ENCODE measurements at places on chromosomes 2 and 18.

DNA sequence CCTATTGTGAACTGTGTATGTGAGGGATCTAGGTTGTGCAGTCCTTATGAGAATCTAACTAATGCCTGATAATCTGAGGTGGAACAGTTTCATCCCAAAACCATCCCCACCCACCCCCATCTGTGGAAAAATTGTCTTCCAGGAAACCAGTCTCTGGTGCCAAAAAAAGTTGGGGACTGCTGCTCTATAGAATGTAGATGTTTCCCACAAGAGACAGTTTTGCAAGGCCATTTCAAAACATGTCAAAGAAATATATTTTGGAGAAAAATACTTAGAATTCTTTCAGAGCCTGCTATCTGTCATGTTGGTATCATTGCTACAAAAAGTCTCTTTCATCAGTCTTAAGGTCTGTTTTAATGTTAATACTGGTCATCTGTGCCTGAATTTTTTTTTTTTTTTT is 4.1 kb upstream of the SLC39A10 start:
- DNase-seq = no peak

- DNase-seq = no peak
Measured at GRCh38 chr2:170017860-170018532, 160.0 kb upstream of the MYO3B start.

DNA sequence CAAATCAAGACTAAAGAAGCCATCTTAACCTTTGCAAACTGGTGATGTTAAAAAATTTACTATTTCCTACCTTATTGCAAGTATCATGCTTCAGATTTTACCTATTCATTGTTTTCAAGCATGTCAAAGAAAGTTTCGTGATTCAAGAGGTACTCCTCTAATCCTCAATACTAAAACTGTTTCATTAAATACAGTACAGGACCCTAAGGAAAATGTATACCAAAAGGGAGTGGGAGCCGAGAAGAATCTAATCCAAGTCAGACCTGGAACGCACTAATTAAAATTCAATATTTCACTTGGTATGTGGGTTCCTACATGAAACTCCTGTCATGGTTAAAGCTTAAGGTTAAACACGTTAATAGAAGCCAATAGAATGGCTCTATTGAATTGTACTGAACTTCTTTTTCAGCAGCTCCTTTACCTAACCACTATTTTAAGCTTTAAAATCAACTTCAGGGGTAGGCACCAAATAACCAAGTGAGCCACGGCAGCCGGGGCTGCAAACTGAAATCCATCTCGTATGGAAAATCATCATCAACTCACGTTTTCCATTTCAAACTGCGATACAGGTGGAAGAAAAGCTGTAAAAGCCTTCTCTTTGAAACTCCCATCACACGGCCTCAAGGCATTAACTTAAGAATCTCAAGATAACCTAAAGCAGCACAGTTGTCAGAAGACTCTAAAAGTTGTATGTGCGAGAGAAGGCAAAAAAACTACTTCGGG is 188.8 kb downstream of the ZEB2 start:
- no peak for DNase-seq

- no peak for DNase-seq
Measured at GRCh38 chr18:44548291-44549221, 132.1 kb upstream of the SETBP1 start.

GRCh38 chr2:150371044-150371818 is 116.2 kb downstream of the RND3 start:
- no peak for DNase-seq

- no peak for DNase-seq
Measured at GRCh38 chr18:68299906-68300305, 415.0 kb downstream of the TMX3 start.

DNA sequence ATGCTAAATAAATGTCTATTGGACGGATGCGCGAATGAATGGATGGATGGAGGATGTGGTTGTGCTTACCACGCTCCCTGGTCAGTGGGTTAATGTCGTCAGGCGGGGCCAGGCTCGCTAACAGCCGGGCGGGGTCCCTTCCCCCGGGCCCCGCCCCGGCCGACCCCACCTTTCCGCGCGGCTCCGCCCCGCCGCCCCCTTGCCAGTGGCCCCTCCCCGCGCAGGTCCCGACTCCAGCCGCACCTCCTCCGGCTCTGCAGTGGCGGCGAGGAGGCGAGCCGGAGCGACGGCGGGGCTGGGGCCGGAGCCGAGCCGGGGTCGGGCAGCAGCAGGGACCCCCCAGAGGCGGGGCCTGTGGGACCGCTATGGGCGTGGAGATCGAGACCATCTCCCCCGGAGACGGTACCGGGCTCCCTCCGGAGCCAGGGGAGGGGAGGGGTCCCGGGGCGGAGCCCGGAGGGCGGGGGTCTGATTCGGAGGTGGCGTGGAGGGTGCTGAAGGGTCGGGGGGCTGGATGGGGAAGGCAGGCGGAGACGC is at the start of gene FKBP1B:
Gene FKBP1B, plus strand, starts transcription at position 257 of the 537 bp plus-strand sequence. Its CDS starts 109 bp downstream, at position 366.
- DNase-seq = peak; percentile 47

DNA sequence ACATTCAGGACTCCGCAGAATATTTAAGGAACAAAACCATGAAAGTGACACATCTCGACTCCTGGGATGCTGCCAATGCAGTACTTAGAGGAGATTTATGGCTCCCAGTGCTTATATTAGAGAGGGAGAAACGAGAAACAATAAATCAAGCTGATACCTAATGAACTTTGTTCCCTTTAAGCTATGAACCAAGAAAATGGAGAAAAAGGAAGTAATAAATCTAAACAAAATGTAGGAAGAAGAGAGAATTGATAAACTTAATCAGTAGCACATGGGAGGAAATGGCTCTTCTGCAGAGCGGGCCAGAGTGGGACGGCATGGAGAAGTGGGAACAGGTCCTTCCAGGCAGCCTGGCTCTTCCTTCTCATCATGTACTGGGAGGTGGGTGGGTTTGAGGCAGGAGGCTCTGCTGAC is 42.7 kb downstream of the NPPC start:
- DNase-seq = no peak

DNA sequence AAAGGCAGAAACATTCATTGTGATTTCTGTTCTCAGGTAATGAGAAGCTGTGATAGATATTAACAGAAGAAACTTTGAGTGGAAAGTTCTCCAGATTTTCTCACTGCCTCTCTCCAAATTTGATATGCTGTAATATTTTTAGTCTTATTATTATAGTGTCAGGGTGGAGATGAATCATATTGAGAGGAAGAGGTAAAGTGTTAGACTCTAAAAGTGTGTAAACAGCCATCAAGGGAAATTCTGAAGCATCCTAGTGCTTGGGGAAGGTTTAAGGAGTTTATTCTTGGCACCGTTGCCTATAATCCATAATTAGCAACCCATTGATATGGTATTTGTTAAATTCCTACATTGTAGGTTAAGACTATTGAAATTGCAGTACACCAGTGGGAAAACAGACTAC is 104.7 kb upstream of the NABP1 start:
- DNase-seq = no peak

- DNase-seq = no peak
Measured at GRCh38 chr2:128605421-128605820, 286.8 kb upstream of the HS6ST1 start.

- no peak for DNase-seq
Measured at GRCh38 chr18:77765468-77765867, 515.8 kb downstream of the GALR1 start.

DNA sequence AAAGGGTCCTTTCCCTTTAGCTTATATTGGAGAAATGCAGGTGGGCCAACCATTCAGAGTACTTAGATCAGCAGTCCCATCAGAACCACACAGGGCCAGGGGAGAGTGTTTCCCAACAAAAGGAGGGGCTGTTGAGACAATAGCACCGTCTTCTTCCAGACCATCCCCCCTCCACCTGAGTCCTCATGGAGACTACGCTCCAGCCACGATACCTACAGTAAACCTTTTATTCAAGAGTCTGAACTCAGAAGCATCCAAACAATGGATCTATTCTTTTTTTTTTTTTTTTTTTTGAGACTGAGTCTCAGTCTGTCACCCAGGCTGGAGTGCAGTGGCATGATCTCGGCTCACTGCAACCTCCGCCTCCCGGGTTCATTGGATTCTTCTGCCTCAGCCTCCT is 25.7 kb upstream of the ZNF532 start:
- DNase-seq = no peak

GRCh38 chr18:48947560-48947959 is 3.2 kb downstream of the SMAD7 start:
- no peak for DNase-seq

DNA sequence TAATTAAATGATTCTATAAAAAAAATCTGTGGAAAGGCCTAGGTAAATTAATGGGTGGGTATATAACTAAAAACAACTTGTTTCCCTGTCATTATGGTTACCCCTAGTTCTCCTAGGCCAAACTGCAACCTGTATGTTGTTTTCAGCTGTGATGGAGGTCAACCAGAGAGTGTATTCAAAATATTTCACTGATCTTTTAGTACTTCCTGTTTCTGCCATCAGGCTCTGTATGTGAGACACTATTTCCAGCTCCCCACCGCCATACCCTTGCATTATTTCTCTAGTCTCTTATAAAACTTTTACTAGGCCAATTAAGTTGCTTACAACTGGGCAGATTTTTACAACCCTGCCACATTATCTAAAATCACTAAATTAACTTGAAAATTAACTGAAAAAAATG is 21.0 kb upstream of the CDKL4 start:
- no peak for DNase-seq

GRCh38 chr18:25736516-25736915 is 353.9 kb downstream of the SS18 start:
- no peak for DNase-seq

GRCh38 chr2:104939570-104940217 is 85.8 kb downstream of the POU3F3 start:
- no peak for DNase-seq

- no peak for DNase-seq
Measured at GRCh38 chr2:26422947-26423629, 21.4 kb downstream of the DRC1 start.

- no peak for DNase-seq
Measured at GRCh38 chr2:65320042-65320725, 92.6 kb downstream of the ACTR2 start.

DNA sequence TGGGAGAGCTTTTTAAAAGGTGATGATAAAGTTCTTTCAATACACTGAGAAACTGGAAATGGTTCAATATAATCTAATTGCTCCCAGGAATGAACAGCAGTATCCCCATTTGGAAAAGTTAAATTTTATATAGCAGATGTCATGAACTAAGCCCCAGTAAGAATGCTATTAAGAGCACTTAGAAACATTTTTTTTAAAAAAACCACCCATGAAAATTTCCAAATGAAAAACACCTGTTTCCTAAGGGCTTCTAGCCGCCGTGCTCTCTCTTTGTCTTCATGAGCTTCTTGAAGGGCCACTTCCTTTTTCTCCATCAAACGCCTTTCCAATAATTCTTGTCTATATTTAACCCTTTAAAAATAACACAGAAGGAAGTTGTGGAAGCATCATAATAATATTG is 77.0 kb downstream of the UPP2 start:
- DNase-seq = no peak

- DNase-seq = no peak
Measured at GRCh38 chr2:60331115-60331809, 222.2 kb downstream of the BCL11A start.

- no peak for DNase-seq
Measured at GRCh38 chr2:95053543-95053942, 28.0 kb downstream of the MAL start.

DNA sequence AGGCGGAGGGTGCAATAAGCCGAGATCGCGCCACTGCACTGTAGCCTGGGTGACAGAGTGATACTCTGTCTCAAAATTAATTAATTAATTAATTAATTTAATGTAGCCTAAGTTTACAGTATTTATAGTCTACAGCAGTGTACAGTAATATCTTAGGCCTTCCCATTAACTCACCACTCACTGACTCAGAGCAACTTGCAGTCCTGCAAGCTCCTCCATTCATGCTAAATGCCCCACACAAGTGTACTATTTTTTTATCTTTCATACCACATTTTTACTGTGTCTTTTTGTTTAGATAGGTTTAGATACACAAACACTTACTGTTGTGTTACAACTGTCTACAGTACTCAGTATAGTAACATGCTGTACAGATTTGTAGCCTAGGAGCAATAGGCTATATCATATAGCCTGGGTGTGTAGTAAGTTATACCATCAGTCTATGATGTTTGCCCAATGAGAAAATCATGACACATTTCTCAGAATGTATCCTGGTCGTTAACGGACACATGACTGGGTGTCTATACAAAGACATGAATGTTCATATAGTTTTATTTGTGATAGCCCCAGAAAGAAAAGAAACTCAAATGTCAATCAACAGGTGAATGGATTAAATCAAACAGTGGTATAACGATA is 15.8 kb upstream of the RNU2-63P start:
- no peak for DNase-seq

DNA sequence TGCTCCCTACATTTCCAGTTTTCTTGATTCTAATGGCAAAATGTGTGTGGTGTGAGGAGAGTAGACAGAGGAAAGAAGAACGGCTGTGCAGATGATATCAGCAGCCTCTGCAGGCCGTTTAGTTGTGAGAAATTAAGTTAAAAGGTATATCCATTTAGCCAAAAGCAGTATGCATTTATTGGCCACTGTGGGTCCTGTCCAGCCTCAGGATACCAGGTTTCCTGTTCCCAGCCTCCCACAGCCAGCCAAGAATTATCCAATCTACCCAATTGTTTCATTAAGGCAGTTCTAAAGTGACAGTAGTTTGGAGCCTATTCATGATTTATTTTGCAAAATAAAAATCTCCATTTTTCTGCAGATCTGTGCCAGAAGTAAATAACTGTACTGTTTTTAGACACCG is 107.5 kb downstream of the TMEM18 start:
- no peak for DNase-seq

GRCh38 chr2:43251171-43251731 is 24.8 kb upstream of the ZFP36L2 start:
- DNase-seq = no peak

- DNase-seq = no peak
Measured at GRCh38 chr2:107025869-107026380, 140.0 kb upstream of the ST6GAL2 start.

DNA sequence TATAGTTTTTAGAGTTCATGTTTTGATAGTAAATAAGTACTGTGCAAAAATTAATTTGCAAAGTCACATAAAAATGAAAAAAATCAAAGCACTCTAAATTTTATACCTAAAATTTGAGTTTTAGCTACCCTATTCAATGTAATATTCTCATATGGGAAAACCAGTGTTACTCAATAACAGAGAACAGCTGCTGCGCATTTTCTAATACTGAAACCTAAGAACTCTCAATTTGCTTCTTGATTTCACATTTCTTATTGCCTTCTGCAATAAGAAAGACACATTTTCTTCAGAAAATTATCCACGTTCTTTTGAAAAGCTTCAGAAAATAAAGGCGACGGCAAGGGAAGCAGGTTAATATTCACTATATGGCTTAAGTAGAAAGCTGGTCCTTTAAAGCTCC is 199.1 kb upstream of the CCDC150 start:
- no peak for DNase-seq

All from GM12891 (cell line).